ENCODE measurements at places on chromosomes 2 and 18.

DNA sequence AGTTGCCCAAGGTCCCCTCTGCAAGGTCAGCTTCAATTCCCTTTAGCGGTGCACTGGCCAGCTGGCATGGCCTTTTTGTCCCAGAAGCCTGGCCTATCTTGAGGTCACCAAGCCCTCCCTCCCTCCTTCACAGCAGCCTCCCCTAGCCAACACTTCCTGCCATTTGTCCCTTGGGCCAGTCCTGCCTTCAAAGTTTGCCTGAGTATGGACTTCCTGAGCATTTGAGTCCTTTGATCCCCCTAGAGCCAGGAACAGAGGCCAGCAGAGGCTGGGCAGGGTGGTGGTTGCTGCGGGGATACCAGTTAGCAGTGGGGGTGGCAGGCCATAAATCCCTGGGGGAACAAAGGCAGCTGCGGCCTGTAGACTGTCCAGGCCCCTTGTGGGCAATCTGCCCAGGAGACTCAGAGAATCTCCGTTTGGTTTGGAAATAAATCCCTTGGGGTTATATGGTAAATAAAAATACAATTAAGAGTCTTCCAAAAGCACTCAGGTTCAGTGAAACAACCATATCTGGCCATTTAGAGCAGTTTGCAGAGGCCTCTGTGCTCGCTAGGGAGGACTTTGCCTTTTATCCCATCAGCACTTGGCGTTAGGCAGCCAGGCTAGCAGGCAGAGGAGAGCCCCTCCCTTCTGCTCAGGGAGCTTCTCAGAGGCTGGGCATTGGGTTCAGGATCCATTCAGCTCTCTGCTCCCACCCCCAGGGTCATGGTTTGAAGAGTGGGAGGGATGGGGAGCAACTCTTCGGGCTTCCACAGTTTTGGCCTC lies 3.1 kb upstream of the HES6 start:
- DNase-seq, result no peak

GRCh38 chr18:57789759-57790158 lies 13.4 kb downstream of the ATP8B1 start:
- DNase-seq, result peak; percentile 41

- no peak for DNase-seq
Observed at GRCh38 chr2:97766567-97766966, 53.2 kb downstream of the ZAP70 start.

DNA sequence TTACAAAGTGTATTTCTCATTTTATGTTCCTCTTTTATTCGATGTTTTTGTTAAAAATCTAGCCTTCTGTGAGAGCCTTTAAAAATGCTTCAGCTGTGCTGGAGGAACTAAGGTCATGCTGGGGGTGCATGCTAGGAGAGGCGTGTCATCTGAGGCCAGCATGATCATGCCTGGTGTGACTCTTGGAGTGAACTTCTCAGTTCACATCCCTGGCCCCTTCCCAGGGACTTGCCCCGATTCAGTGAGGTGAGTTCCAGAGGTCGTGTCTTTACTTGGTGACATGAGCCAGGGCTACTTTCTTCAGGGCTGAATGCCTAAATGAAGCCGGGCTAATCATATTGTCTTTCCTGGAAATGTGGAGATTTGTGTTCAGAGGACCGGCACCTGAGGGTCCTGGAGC lies 264.9 kb downstream of the MREG start:
- DNase-seq, result peak; percentile 61

DNA sequence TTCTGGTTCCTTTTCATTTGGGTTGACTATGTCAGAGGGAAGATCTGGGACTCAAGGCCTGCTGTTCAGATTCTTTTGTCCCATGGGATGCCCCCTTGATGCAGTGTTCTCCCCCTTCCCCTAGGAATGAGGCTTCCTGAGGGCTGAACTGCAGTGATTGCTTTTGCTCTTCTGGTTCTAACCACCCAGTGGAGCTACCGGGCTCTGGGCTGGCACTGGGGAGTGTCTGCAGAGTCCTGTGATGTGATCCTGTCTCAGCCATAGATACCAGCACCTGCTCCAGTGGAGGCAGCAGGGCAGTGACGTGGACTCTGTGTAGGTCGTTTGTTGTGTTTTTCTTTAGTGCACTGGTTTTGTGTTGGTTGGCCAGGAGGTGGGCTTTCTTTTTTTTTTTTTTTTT lies 32.1 kb upstream of the RHOB start:
- no peak for DNase-seq

DNA sequence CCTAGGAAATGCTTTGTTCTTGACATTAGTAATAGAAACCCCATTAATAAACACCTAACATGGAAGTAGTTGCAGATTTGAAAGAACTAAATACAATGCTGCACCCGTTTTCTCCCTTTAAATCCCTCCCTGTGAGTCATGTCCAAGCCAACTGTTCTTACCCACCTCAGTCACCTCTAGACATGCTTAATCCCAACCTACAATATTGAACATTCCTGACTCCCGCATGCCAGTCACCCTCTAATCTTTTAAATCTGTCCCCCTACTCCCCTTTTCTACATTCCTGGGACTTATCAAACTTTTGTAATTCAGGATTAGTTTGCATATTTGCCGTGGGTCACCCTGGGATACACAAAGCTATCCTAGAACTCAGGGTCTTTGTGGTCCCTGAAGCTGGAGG lies 374.6 kb downstream of the IRS1 start:
- DNase-seq, result no peak

- DNase-seq, result no peak
Observed at GRCh38 chr2:53317861-53318260, 449.7 kb upstream of the CHAC2 start.

- no peak for DNase-seq
Observed at GRCh38 chr18:48815581-48816324, 135.0 kb downstream of the SMAD7 start.
